Naive thymus-derived CD8-positive, alpha-beta T cell (primary cell): ENCODE measurements at places on chromosomes 1 and 21. TPM values are rescaled to one million over a fixed set of nuclear protein-coding genes. Genes with fewer than 3 reads are reported as not detected.

Gene ZNF593OS
- total RNA-seq, result not detected

Gene SLC44A5
- 3.7 TPM for total RNA-seq

Gene KCNN3
- total RNA-seq, result not detected

Gene RSPH1
- not detected for total RNA-seq

Gene MPZ
- total RNA-seq, result 12.2 TPM

Gene NTNG1
- not detected for total RNA-seq

Gene SH2D5
- not detected for total RNA-seq

Gene TMPRSS2
- not detected for total RNA-seq

DNA sequence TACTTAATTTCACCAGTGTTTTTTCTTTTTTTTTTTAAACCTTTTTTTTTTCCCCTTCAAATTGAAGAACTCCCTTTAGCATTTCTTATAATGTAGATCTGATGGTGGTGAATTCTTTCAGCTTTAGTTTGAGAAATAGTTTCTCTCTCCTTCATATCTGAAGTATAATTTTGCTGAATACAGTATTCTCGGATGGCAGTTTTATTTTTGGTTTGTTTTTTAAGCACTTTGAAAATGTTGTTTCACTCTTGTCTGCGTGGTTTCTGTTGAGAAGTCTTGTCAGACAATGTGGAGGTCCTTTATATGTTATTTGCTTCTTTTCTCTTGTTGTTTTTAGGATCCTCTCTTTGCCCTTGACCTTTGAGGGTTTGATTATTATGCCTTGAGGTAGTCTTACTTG is 135.1 kb downstream of the RPS6KC1 start:
- H3K27me3 ChIP-seq, result no peaks in the 10 kb centered on the region
- peaks cover 48% of the 10 kb centered on the region for H3K36me3 ChIP-seq
- peaks cover 2% of the 10 kb centered on the region for H3K4me1 ChIP-seq
- no peak overlapping the region for H3K4me3 ChIP-seq

DNA sequence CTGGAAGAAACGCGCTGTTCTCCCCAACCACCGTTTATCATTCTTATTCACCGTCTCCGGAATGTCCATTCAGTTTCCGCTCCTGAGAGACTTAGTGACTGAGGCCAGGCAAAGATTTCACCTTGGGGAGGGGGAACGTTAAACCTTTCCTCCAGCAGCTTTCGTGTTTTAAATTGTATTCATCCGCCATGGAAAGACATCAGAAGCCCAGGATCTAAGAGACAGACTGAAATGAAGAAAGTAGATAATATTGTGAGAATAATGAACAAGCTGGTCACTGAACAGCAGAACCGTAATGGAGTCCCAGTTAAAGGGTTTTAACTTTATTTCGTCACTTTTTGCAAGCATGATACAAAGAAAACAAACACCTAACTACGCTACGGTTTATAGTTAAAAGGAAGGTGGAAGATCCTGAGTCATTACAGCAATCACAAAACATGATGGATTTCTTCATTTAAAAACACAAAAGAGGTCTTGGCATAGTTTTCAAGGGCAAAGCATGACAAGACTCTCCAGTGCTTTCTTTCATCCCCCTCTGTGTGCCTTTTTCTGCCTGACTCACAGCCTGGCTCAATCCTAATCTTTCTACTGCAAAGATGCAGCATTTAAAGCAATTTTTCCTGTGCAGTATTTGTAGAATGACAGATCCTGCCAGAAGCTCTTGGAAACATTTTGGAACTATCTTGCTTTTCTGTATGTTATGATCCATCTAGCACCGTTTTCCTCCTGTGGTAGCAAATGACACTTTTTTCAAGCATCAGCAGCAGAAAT is 722 bp upstream of the SLC19A2 start:
- no peak for DNase-seq
- H3K27ac ChIP-seq, result peak overlapping the region; percentile 98
- H3K4me1 ChIP-seq, result peaks cover 52% of the 10 kb centered on the region

- H3K27me3 ChIP-seq, result no peaks in the 10 kb centered on the region
- peaks cover 59% of the 10 kb centered on the region for H3K4me1 ChIP-seq
- peak; percentile 64 for DNase-seq
- H3K4me3 ChIP-seq, result peak overlapping the region; percentile 16
These were observed 8.5 kb downstream of the KYAT3 start for GRCh38 chr1:88983791-88984559.

DNA sequence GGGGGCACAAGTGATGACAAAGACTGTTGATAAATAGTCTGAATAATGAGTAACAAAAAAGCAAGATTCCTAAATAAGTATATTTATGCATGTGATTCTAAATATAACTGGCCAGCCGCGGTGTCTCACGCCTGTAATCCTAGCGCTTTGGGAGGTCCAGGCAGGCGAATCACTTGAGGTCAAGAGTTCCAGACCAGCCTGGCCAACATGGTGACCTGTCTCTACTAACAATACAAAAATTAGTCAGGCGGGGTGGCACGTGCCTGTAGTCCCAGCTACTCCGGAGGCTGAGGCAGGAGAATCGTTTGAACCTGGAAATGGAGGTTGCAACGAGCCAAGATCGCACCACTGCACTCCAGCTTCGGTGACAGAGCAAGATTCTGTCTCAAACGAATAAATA is 161.5 kb downstream of the TOMM20 start:
- no peak overlapping the region for H3K27ac ChIP-seq
- H3K4me3 ChIP-seq, result no peak overlapping the region
- no peak for DNase-seq
- H3K27me3 ChIP-seq, result no peaks in the 10 kb centered on the region
- H3K36me3 ChIP-seq, result no peaks in the 10 kb centered on the region
- H3K4me1 ChIP-seq, result peaks cover 60% of the 10 kb centered on the region

DNA sequence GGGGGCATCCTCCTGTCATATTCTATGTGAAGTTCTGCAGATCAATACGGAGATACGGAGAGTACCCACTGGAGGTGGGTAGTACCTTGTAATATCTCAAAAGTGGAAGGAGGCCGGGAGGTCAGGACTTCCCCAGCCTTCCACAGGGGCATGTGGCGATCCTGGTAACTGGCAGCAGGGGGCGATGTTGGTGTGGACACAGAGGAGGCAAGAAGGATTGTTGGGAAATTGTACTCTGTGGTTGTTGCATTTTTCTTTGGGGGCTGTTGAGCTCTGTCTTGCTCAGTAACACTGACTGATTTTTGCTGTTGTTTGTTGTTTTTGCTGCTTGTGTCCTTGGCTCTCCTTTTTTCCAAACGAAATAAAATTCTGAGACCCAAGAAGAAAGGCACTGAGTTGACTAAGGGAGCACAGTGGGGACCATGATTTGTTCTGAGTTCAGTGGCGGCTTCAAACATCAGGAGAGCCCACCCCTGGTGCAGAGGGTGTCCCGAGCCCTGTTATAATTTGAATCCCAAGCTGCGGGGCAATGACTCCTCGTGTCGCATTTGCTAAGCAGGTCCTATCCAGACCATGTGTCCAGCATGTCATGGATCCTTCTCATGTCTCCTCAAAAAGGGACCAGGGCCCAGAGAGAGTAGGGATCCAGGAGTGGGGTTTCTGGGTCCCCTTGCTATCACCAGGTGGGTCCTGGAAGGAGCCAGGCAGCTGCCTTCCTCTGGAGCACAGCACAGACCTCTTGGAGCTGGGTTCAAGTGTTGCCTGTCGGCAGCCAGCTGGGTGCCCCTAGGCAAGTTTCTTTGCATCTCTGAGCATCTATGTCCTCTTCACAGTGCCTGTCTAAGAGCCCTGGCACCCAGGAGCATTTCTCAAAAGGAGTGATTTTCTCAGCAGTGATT is 22.8 kb downstream of the LHX4 start:
- no peaks in the 10 kb centered on the region for H3K36me3 ChIP-seq
- H3K27me3 ChIP-seq, result peaks cover 29% of the 10 kb centered on the region
- no peak overlapping the region for H3K4me3 ChIP-seq
- DNase-seq, result peak; percentile 10

DNA sequence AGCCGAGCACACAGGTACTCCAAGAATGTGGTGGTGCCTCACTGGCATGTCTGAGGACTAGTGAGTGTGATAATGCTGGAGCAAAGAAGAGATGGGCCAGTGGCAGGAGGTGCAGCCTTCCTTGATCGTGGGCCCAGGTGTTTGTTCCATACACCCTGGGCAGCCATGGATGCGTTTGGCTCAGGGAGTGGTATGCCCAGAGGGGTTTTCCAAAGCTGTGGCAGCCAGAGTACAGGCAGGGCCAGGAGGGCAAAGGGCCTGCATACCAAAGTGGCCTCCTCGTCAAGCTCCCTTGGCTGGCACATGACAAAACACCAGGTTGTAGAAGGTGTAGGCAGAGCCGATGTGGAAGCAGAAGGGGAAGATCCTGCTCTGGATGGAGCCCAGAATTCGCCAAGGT is 19.0 kb downstream of the PARS2 start:
- H3K27me3 ChIP-seq, result no peaks in the 10 kb centered on the region
- no peak overlapping the region for H3K4me3 ChIP-seq
- DNase-seq, result no peak
- peaks cover 4% of the 10 kb centered on the region for H3K36me3 ChIP-seq
- no peaks in the 10 kb centered on the region for H3K4me1 ChIP-seq

DNA sequence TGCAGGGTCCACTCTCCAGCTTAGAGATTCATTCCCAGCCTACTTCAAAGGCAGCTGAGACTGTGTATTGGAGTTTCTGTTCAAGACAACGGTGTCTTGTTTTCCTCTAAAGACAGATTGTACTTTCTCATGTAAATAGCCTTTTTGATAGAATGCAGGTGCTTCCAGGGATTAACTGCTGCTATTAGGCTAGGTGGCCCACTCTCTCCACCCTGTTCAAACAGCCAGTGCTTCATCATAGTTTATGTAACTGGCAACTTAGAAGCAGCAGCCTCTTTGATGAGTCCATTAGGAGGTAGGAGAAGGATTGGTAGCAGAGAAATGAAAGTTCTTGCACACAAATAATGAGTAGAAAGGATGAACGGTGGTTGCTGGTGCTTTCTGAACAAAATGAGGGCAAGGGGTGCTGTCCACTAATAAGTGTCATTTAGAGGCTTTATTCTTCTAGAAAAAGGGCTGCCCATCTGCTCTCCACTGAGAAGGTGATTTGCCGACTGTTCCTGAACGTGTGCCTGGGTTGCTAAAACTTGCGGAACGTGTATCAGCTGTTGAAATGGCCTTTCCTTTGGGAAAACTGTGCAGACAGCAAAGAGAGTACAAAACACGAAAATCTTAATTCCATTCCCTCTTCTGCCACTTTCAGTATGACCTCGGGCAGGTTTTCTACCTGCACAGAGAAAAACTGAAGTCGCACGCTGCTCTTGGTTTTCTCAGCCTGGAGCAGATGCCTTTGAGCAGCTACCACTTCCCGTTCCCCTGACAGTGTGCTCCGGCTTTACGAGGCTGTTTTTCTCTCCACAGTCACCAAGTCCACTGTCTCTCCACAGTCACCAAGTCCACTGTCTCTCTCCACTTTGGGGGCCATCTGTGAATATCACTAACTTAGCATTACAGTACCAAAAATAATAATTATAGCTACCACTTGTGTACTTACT is 228.9 kb downstream of the KIF26B start:
- H3K36me3 ChIP-seq, result no peaks in the 10 kb centered on the region
- peaks cover 5% of the 10 kb centered on the region for H3K27me3 ChIP-seq
- no peak for DNase-seq
- H3K27ac ChIP-seq, result peak overlapping the region; percentile 2
- H3K4me3 ChIP-seq, result no peak overlapping the region
- peaks cover 2% of the 10 kb centered on the region for H3K4me1 ChIP-seq

- no peak for DNase-seq
- H3K36me3 ChIP-seq, result no peaks in the 10 kb centered on the region
- H3K27me3 ChIP-seq, result no peaks in the 10 kb centered on the region
- peak overlapping the region; percentile 91 for H3K4me3 ChIP-seq
- peaks cover 58% of the 10 kb centered on the region for H3K4me1 ChIP-seq
- H3K27ac ChIP-seq, result peak overlapping the region; percentile 90
These were observed 332.9 kb downstream of the SRGAP2C start for GRCh38 chr1:121517586-121518230.

DNA sequence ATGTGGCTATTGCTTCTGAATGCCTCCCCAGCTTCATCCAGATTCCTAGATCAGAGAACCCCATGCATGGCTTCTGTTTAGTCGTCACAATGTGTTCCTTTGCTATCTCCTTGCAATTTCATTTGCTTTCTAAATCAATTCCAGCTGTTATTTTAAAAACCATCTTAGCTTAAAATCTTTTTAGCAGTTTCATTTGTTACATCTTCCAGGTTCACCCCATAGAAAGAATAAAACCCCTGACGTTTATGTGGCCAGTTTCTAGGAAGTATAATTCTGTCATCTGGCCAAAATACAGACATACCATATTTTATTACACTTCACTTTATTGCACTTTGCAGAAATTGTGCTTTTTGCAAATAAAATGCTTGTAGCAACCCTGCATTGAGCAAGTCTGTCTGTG is 278.4 kb downstream of the PTPRC start:
- H3K36me3 ChIP-seq, result peaks cover 4% of the 10 kb centered on the region
- DNase-seq, result no peak
- H3K4me3 ChIP-seq, result no peak overlapping the region
- H3K27ac ChIP-seq, result no peak overlapping the region
- H3K4me1 ChIP-seq, result peaks cover 21% of the 10 kb centered on the region

DNA sequence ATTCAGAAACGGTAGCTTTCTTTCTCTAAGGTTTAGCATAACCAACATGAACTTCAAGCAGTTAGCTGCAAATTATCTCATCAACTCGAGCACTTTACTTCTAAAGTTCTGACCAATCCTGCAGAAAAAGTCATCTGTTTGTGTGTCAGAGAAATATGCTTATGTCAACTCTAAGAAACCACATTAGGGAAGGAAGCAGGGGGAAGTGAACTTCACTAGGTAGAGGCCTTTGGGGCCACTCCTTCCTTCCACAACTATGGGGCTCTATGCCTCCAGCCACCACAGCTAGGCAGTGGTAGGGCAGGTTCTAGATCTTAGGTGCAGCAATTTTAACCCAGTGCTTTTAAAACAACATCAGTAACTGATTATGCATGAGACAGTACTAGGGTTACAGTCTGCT is 375.9 kb downstream of the DSCAM start:
- H3K4me3 ChIP-seq, result no peak overlapping the region
- no peaks in the 10 kb centered on the region for H3K4me1 ChIP-seq
- peaks cover 2% of the 10 kb centered on the region for H3K27me3 ChIP-seq

DNA sequence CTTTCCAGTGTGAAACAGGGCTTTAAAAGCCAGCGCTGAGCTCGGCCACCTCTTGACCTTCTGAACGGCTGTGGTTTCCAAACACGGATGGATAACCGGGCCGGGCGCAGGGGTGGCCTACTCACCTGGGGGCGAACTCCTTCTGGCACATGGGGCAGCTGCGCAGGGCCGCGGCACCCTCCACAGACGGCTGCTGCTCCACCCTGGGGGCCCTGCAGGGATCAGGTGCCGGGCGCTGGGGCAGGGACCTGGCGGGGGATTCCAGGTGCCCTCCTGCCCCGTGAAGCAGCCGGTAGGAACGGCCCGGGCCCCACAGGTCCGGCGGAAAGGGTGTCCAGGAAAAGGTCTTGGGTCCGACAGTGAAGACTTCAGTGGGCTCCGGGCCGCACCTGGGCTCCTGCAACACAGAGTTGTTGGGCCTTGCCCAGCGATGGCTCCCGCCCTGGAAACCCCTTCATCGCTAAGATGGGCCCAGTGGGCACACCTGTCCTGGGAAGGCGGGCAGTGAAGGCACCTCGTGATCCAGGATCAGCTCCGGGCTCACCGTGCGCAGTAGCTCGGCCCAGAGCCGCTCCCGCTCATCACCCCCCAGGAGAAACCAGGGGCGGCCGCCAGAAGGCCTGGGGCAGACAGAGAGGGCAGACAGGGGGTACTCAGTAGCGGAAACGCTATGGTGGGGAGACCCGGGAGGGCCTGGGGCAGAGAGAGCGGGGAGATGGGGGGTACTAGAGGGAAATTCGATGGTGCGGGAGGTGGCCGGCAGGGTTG is 874 bp downstream of the FAAP20 start:
- H3K4me3 ChIP-seq, result peak overlapping the region; percentile 72
- H3K27ac ChIP-seq, result peak overlapping the region; percentile 15
- H3K27me3 ChIP-seq, result no peaks in the 10 kb centered on the region
- H3K36me3 ChIP-seq, result no peaks in the 10 kb centered on the region
- DNase-seq, result no peak
